Left renal pelvis (tissue), 4 donors: ENCODE measurements at places on chromosomes 12 and 14. TPM values are rescaled to one million over a fixed set of nuclear protein-coding genes. Genes with fewer than 3 reads are reported as not detected.

DNA sequence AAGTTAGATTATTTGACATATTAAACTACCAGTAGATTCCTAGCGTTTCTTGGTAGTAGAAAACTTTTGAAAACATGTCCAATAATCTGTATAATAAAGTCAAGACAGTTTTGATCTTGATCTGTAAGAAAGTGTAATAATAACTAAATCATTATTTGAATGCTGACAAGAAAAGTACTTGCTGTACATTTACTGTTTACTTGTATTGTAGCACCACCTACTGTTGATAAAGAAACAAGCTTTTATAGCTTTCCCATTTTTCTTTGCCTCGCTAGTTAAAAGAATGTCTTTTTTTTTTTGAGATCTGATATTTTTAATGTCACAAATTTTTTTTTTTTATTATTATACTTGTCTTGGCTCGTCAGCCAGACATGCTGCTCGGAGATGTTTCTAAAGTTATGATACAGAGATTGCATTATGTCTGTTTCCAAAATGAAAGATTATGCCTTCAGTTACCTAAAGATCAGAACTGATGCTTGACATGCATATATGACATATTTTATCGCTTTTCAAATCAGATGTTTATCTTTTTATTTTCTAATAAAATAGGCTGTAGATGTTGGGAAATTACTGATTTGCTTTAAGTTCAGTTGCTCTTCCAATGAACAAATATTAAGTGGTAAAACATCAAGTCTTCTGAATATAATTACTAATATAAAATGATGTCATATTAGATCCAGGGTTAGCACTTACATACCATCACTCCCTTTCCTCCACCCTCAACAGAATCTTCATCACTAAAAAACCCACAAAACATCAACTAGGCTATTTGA lies 140.5 kb downstream of the AKAP6 start:
- DNase-seq = no peak

GRCh38 chr14:91108941-91109611 lies 4.8 kb upstream of the DGLUCY start:
- no peak for DNase-seq

- no peak for DNase-seq
Measured at GRCh38 chr12:62730649-62731048, 204.3 kb downstream of the PPM1H start.

GRCh38 chr14:62130441-62130840 lies 368.2 kb downstream of the SNAPC1 start:
- DNase-seq = no peak

DNA sequence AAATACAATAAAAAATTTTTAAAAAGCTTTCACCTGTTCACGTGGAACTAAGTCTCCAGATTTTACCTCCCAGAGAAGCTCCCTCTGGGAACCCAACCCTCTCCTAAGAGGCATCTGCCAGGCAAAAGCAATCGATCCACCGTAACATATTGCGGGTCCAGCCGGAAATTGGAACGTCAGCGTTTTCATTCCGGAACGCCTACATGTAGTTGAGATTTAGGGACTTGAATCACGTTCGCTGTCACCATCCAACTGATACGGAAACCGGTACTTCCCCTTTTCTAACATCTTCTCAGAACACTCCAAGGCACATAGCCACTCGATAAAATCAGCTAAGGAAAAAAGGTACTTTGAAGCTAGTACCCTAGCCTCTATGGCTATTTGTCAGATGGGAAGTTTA lies 70.3 kb downstream of the COX16 start:
- DNase-seq = no peak

DNA sequence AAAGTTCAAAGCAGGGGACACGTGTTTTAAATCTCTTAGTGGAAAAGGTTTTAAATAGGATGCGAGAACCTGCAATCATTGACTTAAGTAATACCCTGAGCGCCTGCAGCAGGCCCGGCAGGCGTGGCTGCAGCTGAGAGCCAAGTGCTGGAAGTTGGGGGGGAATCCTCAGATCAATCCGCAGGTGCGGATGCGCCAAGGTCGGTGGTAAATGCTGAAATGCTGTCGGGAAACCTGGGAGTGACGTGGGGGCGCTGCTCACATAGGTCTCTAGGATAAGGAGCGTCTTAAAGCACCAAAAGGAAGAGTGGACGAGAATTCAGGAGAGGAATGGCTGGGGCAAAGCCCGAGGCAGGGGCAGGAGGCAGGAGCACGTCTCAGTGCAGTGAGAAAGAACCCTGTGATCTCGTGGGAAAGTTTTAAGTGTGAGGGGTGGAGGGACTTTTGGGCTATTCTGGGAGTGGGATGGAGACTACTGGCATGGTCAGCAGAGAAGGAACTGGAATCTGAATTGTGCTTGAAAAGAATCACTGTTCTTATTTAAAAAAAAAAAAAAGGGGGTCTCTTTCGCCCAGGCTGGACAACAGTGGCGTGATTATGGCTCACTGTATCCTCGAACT lies 883 bp upstream of the CDCA4 start:
- DNase-seq = no peak

DNA sequence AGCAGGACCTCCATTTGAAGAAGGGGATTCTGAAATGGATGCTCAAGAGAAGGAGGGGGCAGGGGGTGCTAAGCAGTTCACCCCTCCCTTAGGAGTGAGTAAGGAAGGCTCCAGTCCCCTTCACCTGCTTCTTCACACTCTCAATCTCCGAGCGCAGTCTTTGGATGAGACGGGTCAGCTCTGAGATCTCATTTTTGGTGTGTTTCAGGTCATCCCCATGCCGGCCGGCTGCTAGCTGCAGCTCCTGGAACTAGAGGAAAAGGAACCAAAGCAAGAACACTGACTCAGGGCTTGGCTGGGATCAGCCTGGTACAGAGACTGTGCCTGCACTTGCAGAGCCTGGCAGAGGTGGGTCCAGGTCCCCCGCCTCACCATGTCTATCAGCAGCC lies 7.3 kb downstream of the KRT73 start:
- DNase-seq = no peak

DNA sequence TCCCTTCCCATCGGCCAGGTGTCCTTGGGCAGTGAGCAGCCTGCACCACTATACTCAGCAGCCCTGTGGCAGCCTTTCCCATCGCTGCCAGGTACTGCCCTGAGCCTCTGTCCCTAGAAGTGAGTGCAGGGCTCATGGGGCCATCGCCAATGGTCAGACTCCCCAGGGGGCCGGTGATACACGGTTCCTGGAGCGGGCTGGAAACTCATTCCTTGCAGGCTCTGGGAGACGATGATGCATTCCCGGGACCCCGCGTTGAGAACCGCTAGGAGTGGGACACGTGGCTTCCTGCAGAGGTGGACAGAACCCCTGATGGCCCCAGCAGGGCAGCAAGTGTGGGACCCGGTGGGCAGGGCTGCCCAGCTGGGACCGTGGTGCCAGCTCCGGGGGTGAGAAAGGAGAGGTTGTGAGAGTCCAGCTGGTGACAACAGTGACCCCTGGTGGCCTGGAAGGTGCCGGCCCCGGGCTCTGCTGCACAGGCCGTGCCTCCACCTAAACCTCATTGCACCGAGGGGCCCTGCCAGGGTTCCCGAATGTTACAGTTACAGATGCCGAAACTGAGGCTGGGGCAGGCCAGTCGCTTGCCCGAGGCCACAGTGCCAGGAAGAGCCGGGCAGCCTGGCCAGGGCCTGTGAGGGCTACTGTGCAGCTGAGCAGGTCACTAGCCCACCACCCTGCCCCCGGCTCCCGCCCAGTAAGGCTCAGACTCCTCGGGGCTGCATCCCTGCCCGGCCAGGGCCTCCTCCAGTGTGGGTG lies 33.8 kb downstream of the FBRSL1 start:
- DNase-seq = no peak

DNA sequence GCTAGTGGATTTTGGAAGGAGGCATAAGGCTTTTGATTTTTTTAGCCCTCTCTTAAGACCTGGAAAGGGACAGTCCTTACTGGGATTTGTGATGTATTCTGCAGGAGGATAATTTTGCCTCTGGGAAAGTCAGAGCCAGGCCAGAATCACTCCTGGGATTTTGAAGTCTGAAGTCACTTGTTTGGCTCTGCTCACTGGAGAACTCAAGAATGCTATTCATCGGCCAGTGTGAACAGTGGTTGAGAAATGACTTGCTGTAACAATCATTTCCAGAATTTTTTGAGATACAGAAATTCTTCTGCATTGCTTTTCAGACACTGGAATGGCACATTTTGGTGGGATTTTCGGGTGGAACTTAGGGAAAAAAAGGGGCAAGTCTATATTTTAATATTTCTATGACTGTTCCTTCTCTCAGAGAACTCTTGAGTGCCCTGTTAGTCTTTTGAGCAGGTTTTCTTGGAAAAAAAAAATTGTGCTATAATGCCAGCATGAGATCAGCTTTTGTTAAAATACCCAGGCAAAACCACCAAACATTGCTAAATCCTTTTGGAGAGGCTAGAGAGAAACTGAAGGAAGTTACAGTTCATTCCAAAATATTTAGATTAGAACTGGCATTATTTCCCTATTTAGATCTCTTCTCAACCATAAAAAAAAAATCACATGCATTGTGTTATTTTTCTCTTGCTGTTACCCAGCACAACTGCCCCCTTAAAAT lies 26.1 kb upstream of the BHLHE41 start:
- DNase-seq = no peak

DNA sequence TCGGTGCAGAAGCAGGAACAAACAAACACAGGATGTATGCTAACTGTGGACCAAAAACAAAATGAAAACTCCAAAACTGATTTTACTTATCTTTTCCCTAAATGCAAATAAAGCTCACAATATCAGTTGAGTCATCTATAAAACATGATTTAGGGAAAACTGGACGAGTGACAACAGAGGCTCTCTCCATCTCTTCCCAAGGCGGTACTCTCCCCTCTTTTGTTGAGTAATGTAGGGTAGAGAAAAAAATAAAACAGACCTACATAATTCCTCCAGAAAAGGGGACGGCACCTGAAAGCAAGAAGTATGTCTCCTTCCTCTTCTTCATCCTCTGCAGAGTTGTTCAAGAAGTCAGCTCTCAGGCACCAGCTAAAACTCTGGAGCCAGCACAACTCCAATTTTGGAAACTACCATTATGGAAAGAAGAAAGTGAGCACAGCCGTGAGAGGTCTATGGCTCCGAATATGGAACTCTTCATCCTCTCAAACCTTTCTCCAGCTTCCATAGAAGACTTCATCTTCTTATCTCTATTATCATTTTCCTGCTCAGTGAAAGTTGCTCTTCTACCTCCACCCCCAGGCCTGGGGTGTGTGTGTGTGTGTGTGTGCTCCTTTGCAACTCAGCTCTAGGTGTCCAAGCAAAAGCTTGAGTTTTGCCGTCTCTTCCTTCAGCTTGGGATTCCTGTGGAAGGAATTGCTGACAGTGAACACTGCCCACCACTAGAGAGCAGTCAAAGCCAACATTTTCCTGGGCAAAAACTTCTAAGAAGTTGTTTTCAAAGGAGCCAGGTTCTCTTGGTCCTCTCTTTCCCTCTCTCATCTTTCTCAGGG lies 155.4 kb downstream of the DIO2 start:
- DNase-seq = peak; percentile 33

The SUPT16H gene
- polyA plus RNA-seq = 148 TPM

DNA sequence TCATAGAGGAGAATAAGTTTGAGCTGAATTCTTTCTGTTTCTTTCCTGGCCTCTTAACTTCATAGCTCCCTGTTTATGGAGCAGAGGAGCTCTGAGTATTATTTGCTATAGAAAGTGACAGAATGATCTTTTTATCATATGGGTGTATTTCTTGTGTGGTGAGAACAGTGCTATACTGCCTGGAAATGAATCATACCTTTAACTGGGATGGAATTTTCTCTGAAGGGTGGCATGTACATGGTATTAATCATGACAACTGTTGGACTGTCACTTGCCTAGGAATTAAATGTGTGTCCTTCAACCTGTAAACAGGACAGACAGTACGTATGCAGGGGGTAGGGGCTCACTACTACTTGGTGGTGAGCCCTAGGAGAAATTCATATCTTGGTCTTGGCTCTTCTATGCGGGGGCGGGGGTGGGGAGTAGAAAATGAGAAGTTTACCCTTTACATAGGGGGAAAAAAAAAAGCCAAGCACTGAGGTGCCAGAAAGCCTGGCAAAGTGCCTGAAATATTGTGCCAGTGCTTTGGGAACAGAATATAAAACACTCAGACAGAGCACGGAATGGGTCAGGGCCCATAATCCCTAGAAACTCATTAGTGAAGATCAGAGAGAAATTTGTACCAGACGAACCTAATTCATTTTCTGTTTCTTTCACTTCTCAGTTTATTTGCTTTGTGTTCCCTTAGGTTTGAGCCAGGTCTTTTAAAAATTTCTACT lies 33.8 kb downstream of the ARMH4 start:
- no peak for DNase-seq

GRCh38 chr12:81136519-81136918 lies 58.6 kb downstream of the ACSS3 start:
- DNase-seq = no peak

The A2M gene
- 248 TPM for polyA plus RNA-seq

DNA sequence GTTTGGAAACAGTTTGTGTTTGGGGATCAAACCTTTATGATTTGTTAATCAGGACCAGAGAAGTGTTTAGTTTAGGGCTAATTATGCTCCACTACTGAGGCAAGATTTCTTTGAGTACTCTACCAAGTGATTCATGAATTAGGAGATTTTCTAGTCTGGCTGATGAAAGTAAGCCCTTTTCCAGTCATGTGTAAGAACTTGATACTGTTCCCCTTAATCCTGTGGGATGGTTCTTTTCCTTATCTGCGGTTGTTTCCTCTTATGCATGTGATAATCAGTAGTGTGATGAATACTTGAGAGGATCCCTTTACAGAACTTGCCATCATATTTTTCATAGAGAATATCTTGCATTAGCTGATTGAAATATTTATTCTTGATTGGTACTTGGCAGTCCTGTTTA lies 42.1 kb downstream of the DYRK2 start:
- DNase-seq = no peak

The SYT1 gene
- polyA plus RNA-seq = 22.7 TPM

GRCh38 chr14:77212943-77213678 lies 31.5 kb downstream of the TMEM63C start:
- DNase-seq = no peak

DNA sequence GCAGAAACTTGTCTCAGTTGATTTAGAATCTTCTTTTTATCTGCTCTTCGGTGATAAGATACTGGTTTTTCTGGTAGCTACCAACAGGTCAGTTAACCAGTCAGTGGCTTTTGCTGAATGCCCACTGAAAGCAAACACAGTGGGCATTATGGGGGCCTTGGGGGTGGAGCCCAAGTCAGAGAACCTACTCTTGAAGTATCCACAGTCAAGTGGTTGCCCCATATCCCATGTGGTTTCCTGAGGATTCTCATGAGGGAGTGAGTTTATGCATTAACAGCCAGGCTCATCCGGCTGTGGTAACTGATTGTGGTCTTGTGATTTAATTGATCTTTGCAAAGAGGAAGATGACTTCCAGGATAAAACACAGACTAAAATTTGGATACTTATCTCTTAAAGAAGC lies 83.7 kb downstream of the ST8SIA1 start:
- DNase-seq = no peak

GRCh38 chr14:101595887-101596721 lies 34.8 kb downstream of the DIO3 start:
- no peak for DNase-seq

The FAM181A gene
- not detected for polyA plus RNA-seq

DNA sequence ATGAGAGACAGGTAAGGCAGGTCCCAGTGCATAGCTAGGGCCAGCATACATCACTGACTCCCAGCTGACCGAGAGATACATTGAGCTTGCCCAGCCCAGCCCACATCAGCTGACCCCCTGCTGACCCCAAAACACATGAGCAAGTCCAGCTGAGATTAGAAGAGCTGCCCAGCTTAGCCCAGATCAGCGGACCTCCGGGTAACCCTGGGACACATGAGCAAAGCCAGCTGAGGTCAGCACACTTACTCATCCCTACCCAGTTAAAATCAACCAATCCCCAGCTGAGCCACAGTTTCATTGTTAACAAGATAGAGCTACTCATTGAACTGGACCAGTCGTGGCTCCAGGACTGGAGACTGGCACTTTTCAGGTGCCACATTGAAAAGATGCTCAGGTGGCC lies 21.8 kb upstream of the FBXO34 start:
- no peak for DNase-seq

The PLCZ1 gene
- polyA plus RNA-seq = 0.61 TPM
